ENCODE measurements at places on chromosomes 12 and 14.

GRCh38 chr12:57149245-57149900, 2.0 kb upstream of the LRP1-AS start:
- peak; percentile 94 for DNase-seq

- no peak for DNase-seq
Measured at GRCh38 chr14:64736271-64737169, 32.3 kb downstream of the PLEKHG3 start.

- no peak for DNase-seq
Measured at GRCh38 chr12:88790231-88790630, 210.0 kb upstream of the KITLG start.

- DNase-seq = no peak
Measured at GRCh38 chr14:25006961-25007795, 42.8 kb downstream of the STXBP6 start.

- DNase-seq = peak; percentile 78
Measured at GRCh38 chr12:103858953-103859601, 18.0 kb upstream of the NT5DC3 start.

GRCh38 chr12:31989571-31990362, 30.6 kb downstream of the RESF1 start:
- DNase-seq = no peak

DNA sequence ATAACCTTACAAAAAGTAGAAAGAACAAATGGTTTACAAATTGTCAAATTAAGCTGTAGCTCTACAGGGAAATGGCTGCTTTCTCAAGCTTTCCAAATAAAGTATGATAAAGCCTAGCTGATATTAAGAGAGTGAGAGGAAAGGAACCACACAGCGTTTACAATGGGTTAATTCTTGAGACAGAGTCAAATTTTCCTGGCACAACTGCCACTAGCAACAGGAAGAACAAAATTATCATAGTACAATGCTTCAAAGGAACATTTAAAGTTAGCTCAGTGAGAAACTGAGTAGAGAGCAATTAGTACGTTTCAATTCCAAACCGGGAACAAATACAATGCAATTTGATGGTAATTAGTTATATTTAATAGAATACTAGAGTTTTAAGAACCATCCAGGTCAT, 116.0 kb downstream of the PPP1R12A start:
- DNase-seq = no peak

GRCh38 chr12:117890644-117891043, 78.1 kb downstream of the KSR2 start:
- DNase-seq = no peak

DNA sequence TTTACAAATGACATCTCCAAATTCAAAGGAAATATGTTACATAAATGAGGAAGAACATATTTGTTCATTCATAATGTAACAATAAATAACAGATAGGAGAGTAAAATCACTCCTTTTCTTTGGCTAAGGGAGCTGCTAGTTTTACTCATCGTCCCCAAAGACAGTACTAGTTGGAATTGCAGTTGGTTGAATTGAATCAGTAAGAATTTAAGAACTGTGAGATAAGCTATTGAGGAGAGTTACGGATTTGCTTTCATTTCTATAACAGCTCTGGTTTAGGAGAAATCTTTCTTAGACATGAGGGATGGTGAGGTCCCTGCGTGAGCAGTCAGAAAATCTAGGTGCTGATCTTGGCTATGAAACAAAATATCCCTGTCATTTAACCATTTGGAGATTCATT, 402.8 kb downstream of the AEBP2 start:
- no peak for DNase-seq

GRCh38 chr14:75023108-75023507, 20.4 kb downstream of the EIF2B2 start:
- no peak for DNase-seq

DNA sequence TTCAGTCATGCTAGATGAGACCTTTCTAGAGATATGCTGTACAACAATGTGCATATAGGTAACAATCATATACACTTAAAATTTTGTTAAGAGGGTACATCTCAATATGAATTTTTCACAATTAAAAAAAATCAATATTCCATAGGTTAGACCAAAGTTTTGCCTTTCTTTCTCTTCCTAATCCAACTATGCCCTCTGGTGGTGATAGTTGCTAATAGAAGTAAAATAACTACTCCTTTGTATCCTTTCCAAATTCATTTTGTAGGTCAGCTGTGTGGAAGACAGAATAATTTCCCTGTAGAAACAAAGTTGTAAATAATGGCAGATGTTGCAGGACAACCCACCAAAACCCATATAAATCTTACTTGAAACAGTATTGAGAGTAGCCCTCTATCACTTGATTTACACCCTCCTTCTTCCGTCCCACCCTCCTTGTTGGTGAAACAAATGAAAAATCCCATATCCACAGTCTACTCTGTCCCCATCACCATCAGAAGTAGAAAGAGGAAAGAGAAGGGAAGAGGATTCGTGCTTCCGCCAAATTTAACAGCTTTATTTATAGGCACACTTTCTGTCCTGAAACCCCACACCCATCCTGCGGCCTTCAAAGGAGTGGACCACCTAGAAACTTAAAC, 34.2 kb upstream of the KICS2 start:
- no peak for DNase-seq

GRCh38 chr12:71704920-71705319, 19.0 kb downstream of the TMEM19 start:
- DNase-seq = no peak

DNA sequence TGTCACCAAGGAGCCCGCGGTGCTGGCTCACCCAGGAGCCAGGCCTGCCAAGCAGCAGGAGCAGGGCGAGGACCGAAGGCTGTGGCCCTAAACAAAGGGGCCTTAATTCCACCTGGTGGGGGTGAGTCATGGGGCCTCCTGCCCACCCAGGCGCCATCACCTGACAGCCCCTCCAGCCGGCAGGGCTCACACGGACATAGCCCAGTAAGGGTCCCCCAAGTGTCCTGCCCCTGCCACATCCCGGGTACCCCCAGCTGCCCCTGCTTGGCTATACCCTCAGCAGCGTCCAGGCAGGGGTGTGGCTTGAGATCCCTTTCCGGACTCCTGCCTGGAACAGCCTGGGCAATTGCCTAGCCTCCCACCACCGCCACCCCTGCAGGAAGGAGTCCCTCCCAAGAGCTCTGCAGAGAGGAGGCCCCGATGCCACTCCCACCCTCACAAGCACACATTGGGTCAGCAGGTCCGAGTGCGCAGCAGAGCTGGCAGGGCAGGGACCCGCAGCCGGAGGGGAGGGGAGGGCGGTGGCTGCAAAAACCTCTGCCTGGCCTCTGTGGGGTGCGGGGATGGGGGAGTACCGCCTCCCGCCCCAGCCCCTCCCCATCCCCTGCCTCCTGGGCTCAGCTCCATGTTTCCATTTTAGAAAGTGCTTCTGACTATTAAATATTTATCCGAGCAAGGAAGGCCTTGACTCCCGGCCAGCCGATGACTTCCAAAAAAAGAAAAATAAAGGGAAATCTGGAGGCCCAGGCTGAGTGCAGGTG, 4.6 kb downstream of the AHNAK2 start:
- peak; percentile 96 for DNase-seq

DNA sequence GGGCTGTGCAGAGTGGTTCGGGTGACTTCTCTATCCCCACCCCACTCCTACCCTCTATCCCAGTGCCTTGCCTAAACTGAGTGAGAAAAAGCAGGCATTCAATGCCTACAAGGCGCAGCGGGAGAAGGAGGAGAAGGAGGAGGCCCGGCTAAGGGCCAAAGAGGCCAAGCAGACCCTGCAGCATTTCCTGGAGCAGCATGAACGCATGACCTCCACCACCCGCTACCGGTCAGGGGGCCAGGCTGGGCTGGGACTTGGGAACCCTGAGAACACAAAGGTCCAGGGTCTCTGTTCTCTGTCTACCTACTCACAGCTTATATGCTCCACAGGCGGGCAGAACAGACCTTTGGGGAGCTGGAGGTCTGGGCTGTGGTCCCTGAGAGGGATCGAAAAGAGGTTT, 11.7 kb downstream of the PRPF40B start:
- peak; percentile 67 for DNase-seq

GRCh38 chr12:94208622-94208966, 60.2 kb downstream of the PLXNC1 start:
- no peak for DNase-seq

DNA sequence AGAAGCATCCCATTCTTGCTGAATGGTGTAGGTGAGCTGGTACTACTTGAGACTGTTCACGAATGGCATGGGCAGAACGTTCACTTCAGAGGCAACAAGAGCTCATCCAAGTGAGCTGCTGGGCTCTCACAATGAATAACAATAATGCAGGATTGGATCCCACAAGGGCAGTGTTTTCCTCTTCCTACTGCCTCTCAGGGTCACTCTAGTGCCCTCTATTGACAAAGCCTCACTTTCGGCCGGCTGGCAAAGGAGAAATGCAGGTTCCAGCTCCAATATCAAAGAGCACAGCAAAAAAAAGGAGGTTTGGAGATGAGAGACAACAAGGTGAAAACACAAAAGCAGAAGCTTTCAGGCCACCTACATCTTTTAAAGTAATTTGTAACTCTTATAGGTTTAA, 74.6 kb upstream of the MYF6 start:
- no peak for DNase-seq

- DNase-seq = no peak
Measured at GRCh38 chr14:100585448-100586152, 1.6 kb downstream of the BEGAIN start.

DNA sequence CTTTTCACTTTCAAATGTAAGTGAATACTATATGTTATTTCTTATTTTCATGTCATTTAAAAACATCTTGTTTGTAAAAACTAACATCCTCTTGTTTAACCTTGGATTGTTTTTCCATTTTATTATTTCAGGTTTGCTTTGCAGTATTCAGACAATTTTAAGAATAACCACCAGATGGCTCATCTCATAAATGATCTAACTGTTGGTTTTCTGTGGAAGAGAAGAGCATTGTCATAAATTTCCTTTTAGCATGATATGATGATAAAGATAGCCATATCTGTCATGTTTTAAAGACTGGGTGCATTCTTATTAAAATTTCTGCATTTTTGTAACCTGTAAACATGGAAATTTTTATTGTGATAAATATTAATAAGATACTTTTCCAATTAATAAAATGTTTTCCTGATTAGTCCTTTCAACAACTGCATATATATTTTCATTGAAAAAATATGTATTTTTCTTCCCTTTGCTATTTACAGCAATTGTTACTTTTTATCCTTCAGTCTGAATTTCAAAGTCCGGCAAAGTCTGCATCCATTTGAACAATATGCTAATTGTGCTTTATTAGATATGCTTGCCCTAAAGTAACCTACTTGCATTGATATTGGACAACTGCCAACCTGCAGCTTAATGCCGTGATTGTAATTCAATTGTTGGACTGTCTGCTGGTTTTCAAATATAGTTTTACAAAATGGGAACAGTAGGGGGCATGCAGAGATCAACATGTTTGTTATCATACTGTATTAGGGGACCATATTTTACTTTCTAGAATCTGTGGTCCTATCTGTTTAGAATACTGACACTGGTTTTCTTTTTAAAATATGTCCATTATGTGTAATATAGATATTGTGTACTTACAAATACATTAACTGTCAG, 163.4 kb downstream of the GARIN6 start:
- DNase-seq = no peak

DNA sequence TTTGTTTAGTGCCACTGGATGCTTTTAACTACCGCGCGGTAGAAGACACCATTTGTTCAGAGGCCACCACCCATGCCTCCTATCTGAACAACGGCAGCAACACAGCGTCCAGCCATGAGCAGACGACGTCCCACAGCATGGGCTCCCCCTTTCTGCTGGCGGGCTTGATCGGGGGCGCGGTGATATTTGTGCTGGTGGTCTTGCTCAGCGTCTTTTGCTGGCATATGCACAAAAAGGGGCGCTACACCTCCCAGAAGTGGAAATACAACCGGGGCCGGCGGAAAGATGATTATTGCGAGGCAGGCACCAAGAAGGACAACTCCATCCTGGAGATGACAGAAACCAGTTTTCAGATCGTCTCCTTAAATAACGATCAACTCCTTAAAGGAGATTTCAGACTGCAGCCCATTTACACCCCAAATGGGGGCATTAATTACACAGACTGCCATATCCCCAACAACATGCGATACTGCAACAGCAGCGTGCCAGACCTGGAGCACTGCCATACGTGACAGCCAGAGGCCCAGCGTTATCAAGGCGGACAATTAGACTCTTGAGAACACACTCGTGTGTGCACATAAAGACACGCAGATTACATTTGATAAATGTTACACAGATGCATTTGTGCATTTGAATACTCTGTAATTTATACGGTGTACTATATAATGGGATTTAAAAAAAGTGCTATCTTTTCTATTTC, 93.2 kb downstream of the FLRT2 start:
- no peak for DNase-seq

DNA sequence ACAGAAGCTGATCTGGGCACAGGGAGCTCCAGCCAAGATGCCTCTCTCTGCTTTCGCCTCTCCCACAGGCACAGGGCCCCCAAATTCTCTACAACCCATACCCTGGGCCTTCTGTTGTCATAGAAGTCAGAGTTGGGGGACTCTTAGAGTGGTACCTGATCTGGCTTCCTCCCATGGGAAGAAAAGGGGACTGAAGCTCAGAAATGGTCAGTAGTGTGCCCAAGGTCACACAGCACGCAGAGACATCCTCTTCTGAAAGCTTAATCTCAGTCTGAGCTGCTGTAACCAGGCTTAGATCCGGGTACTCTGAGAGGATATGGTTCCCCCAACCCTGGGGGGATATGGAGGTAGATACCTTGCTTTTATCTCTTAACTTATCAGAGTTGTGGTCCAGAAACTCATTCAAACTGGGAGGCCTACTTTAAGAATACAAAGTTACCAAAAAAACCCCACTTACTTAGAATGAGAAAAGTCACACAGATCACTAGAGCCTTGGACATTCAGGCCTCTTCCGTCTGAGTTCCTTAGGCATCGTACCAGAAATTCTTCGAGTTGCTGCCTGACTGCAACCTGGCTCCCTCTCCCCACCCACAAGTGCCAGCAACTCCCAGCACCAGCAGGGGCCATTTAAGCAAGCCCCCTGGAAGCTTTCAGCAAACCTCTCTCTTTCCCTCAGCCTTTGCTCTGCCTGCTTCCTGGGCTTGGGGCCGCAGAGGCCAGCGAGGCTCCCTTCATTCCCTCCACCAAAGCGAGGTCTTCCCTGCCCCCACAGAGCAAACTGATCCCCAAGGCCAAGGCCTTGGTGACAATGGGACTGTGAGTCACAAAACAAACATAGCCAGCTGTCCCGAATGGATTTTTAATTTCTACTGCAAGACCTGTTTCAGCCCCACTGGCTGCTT, 13.9 kb downstream of the KRT7 start:
- no peak for DNase-seq

- DNase-seq = no peak
Measured at GRCh38 chr12:109162551-109162950, 46.2 kb downstream of the ACACB start.

GRCh38 chr12:30043151-30043847, 259.6 kb upstream of the TMTC1 start:
- DNase-seq = no peak
